ENCODE measurements at places on chromosomes 4 and X.

DNA sequence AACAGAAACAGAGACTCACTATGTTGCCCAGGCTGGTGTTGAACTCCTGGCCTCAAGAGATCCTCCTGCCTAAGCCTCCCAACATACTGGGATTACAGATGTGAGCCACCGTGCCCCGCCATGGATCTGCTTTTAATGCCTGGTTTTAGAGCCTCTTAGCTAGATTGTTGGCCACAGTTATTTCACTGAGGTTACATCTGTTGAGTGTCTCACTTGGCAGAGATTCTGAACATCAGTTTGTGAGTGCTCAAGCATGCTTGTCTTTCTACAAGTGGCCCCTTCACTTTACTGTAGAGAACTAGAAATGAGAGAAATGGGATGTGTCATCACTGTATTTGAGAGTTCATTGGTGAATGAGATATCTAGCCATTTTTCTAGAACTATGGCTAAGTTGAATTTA lies 218.5 kb downstream of the APBB2 start:
- DNase-seq = no peak

GRCh38 chrX:111123606-111124179 lies 27.7 kb downstream of the PAK3 start:
- no peak for DNase-seq

DNA sequence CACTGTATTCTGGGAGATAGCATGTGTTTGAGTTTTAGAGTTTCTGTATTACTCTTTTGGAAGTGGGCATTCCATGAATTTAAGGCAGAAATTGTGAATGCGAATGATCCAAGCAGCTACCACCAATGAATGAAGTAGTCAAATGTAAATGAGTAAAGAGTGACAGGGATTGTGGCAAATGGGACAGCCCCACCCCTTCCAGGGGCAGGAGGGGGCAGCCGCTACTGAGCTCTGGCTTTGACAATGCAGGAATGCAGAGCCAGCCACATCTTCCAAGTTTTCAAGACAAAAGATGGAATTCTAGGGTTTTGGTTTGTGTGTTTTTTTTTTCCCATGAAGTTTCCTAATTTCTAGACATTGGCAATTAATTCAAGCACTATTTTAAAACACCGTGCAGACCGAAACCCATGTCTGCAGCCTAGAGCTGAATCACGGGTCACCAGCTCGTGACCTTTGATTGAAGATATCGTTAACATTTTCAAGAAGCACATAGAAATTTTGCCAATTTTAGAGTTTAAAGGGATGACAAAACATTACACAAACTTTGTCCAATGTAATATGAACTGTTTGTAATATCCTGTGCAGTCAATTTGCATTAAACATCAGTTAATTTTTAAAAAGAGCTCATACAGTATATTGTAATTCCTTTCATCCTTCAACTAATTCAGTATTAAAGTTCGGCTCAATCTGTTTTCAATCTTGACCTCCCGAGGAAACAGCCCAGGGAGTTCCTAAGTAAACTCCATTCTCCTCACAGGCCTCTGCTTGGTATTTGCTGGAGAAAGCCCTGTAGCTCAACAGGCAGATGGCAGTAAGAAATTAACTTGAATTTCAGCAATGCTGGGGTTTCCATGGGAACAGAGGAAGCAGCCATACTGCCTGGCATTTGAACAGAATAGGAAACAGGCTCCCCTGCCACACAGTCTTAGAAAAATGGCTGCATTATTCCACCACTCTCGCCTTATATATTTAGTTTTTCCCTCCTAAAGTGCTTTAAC lies 83.4 kb downstream of the UCHL1 start:
- DNase-seq = no peak

DNA sequence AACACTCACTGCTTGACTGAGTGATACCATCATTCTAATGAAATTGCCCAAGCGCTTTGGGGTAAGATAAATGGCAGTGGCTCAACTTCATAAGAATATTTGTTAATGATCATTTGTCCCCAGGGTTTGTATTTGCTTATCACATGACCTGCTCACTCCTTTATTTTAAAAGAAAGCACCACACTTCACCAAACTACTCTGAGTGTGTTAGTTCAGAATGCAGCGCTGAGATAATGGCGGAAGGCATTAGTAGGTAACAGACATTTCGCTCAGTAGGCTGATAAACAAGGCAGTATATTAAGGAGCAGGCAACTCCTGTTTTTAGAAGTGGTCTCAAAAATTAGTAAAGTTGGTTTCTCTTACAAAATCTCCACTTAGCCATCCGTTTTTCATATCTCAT lies 1.6 kb downstream of the SNX25 start:
- DNase-seq = no peak

DNA sequence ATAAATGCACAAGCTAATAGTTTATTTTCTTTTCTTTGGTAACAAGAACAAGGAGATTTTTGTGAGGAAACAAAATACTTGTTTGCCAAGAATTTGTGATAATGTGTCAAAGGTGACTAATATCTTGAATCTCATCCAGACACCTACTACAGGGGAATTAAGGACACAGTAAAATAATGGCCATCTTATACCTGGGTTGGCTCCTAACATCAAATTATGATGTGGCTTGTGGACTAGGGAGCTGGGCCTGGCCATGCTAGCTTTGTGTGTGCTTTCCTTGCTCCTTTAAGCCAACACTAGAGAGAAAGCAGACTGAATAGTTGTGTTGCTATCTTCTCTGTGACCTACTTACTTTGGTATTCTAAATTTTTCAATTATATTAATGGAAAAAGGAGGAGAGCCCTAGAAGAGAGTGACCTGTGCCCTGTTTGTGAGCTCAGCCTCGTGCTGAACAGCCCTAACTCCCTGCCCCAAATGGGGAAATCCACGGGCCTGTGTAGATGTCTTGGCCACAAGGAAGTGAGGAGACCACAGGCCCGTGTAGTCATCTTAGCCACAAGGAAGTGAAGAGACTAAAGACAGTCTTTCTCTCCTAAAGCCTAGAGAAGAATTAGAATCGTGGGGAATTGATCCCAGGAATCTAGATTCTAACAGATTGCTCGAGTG lies 23.3 kb downstream of the ARHGAP24 start:
- DNase-seq = no peak

DNA sequence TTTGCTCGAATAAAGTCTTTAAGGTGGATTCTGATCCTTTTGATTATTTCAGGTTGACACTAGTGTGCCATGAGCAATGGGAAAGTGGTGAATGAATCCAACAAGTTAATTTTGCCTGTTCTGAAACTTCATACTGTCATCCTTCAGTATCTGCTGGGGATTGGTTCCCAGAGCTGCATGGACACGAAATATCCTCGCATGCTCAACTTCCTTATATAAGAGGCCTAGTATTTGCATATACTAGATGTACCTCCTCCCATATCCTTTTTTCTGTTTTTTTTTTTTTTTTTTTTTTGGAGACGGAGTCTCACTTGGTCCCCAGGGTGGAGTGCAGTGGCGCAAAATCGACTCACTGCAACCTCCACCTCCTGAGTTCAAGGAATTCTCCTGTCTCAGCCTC lies 23.0 kb upstream of the PDS5A start:
- no peak for DNase-seq

Measured in activated CD8-positive, alpha-beta memory T cell treated with anti-CD3 and anti-CD28 coated beads for 1 hour (primary cell).